ENCODE measurements at places on chromosomes 16 and 17. TPM values are rescaled to one million over a fixed set of nuclear protein-coding genes. Genes with fewer than 3 reads are reported as not detected.

Gene PRSS53
- total RNA-seq = 6.0 TPM

Gene PRAC1
- not detected for total RNA-seq

Gene RPUSD1
- 12.1 TPM for total RNA-seq

Gene MTSS2
- 65.7 TPM for total RNA-seq

Gene WNT9B
- 0.84 TPM for total RNA-seq

DNA sequence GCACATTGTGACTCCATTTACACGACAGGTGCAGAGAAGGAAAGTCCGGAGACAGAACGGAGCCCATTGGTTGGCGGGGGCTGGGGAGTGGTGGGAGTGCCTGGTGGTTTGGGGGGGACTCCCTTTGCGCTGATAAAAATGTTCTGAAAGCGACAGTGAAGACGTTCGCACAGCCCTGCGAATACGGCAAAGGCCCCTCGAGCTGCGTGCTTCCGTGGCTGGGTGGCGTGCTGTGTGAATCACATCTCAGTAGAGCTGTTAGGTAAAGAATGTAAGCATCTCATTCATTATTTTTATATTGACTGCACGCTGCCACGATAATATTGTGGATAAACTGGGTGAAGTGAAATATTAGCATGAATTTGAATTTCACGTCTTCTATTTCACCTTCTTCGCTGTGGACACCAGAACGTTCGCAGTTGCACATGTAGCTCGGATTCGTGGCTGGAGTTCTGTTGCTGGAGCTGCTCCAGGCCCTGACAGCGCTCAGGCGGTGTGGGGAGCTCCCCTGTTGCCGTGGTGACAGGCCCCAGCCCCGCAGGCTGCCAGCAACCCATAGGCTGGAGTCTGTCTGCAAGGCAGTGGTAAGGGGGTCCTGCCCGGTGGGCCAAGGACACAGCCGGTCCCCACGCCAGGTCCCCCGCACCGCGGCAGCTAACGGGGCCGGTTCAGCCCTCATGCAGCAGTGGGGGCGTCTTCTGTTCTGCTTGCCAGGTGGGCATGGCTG is 44.6 kb downstream of the SOX8 start:
- no peak for DNase-seq
- H3K36me3 ChIP-seq = no peaks in the 10 kb centered on the region
- no peak overlapping the region for H3K27ac ChIP-seq
- H3K27me3 ChIP-seq = no peaks in the 10 kb centered on the region
- H3K4me1 ChIP-seq = no peaks in the 10 kb centered on the region

GRCh38 chr16:13171313-13171712 is 269.9 kb downstream of the SHISA9 start:
- no peak overlapping the region for H3K4me3 ChIP-seq
- H3K27me3 ChIP-seq = no peaks in the 10 kb centered on the region
- no peaks in the 10 kb centered on the region for H3K36me3 ChIP-seq
- no peak overlapping the region for H3K27ac ChIP-seq
- no peaks in the 10 kb centered on the region for H3K4me1 ChIP-seq

DNA sequence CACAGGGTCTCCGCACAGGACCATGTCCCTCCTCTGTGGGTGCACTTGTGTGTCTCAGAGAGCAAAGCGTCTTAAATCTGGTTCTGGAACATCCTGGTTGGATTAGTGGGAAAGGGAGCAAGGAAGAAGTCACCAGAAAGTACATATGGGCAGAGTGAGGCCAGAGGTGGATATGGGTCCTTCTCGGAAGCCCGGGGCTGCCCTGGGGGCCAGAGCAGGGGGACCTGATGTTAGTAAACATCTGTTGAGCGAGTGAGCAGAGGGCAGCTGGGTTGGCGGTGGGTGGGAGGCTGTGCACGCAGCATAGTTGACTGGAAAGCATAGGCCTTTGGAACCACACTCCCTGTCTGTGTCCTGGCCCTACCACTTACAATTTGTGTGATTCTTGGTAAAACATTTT is 22.7 kb downstream of the UNC13D start:
- no peak overlapping the region for H3K4me3 ChIP-seq
- no peak for DNase-seq
- H3K4me1 ChIP-seq = no peaks in the 10 kb centered on the region
- H3K27ac ChIP-seq = no peak overlapping the region
- H3K27me3 ChIP-seq = no peaks in the 10 kb centered on the region
- H3K36me3 ChIP-seq = peaks cover 8% of the 10 kb centered on the region

GRCh38 chr17:74249590-74250270 is 24.3 kb upstream of the DNAI2 start:
- H3K27ac ChIP-seq = no peak overlapping the region
- no peak overlapping the region for H3K4me3 ChIP-seq
- DNase-seq = no peak
- no peaks in the 10 kb centered on the region for H3K4me1 ChIP-seq

- no peaks in the 10 kb centered on the region for H3K4me1 ChIP-seq
- H3K27ac ChIP-seq = no peak overlapping the region
- no peak for DNase-seq
- no peaks in the 10 kb centered on the region for H3K36me3 ChIP-seq
These were observed 29.7 kb downstream of the WNT3 start for GRCh38 chr17:46788796-46789195.

- H3K4me3 ChIP-seq = no peak overlapping the region
- H3K27ac ChIP-seq = no peak overlapping the region
- no peaks in the 10 kb centered on the region for H3K27me3 ChIP-seq
- no peak for DNase-seq
- no peaks in the 10 kb centered on the region for H3K4me1 ChIP-seq
These were observed 28.1 kb downstream of the SCNN1B start for GRCh38 chr16:23330161-23330560.

DNA sequence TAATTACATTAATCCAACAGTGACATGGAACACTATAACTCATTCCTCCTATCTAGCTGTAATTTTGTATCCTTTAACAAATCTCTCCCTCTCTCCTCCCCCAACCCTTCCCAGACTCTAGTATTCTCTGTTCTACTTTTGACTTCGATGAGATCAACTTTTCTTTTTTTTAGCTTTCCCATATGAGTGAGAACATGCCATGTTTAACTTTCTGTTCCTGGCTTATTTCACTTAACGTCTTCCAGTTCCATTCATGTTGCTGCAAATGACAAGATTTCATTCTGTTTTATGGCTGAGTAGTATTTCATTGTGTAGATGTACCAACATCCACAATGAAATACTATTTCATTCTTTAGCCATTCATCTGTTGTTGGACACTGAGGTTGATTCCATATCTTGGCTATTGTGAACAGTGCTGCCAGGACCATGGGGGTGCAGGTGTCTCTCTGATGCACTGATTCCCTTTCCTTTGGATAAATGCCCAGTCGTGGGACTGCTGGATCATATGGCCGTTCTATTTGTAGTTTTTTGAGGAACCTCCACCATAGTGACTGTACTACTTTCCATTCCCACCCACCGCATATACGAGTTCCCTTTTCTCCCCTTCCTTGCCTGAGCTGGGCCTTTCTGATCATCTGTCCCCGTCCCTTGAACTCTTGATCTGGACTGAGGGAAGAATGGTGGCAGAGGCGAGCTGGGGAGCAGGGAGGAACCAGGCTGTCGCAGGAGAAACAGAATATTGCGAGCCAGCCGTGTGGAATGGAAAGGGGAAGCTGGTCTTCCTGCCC is 7.7 kb upstream of the CEP295NL start:
- no peak overlapping the region for H3K27ac ChIP-seq
- no peaks in the 10 kb centered on the region for H3K4me1 ChIP-seq
- DNase-seq = peak; percentile 79

DNA sequence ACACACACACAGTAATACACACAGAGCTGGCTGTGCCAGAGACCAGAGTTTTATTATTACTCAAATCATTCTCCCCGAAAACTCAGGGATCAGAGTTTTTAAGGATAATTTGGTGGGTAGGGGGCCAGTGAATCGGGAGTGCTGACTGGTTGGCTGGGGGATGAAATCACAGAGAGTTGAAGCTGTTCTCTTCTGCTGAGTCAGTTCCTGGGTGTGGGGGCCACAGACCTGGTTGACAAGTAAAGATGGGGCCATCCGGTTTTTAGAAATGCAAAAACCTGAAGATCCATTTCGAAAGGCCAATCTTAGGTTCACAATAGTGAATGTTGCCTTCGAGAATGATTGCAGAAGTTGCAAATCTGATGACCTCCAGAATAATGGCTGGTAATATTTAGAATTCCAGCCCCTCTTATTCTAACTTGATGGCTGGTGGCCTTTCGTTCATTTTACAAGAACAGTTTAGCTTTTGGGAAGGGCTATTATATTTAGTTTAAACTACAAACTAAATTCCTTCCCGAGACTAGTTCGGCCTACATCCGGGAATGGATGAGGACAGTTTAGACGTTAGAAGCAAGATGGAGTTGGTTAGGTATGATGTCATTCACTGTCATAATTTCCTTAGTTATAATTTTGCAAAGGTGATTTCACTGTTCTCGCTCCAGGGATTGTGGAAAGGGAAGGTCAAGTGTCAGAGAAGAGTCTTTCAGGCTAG is 123.2 kb downstream of the KCNJ18 start:
- no peak for DNase-seq
- no peak overlapping the region for H3K27ac ChIP-seq
- H3K4me1 ChIP-seq = no peaks in the 10 kb centered on the region
- no peaks in the 10 kb centered on the region for H3K27me3 ChIP-seq
- no peaks in the 10 kb centered on the region for H3K36me3 ChIP-seq
- H3K4me3 ChIP-seq = no peak overlapping the region

DNA sequence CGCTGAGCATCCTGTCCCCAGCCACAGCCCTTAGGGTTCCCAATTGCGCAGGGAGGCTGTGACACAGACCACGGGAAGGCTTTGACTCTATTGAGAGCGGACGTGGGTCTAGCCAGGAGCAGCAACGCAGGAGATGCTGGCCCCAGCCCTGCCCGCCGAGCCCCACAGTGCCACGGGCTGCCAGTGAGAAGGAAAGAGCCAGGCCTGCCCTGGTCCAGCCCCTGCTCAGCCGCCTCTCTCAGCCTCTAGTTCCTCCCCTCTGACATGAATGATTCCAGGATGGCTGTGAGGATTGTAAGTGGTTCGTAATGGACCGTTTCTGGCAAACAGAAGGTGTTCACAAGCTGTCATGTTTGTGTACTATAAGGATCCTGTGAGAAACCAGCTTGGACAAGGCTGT is 2.5 kb downstream of the BHLHA9 start:
- no peak overlapping the region for H3K27ac ChIP-seq
- H3K27me3 ChIP-seq = no peaks in the 10 kb centered on the region
- no peaks in the 10 kb centered on the region for H3K4me1 ChIP-seq
- H3K36me3 ChIP-seq = no peaks in the 10 kb centered on the region
- no peak overlapping the region for H3K4me3 ChIP-seq

DNA sequence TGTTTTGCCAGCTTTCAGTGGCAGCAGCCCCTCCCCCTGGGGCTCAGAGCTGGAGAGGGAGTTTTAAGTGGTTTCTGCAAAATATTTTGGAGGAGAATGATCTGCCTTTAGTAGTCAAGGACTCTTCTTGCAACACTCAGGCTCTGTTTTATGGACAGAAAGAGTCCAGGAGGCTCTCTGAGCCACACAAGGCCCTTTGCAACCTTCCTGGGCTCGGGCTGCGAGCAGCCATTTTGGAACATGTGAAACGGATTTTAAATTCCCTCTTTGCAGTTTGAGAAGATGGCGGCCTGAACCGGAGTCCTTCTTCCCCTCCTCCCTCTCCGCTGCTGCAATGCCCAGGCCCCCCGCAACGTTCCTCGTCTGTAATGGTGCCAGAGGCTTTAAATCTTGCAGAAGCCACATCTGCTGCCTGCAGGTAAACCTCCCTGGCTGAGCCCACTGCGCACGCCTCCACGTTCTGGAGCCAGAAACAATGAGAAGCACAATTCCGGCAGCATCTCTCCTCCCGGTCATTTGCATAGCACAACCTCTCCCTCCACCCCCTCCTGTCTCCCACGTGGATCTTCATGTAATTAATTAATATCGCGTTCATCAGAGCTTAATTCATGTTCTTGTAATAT is 386.1 kb downstream of the SEC14L1 start:
- H3K27me3 ChIP-seq = no peaks in the 10 kb centered on the region
- no peaks in the 10 kb centered on the region for H3K36me3 ChIP-seq
- no peaks in the 10 kb centered on the region for H3K4me1 ChIP-seq
- H3K4me3 ChIP-seq = no peak overlapping the region
- no peak overlapping the region for H3K27ac ChIP-seq
- DNase-seq = no peak
